Stimulated activated CD4-positive, alpha-beta T cell treated with anti-CD3 and anti-CD28 coated beads, Interleukin-2, amount 100 ng/mL, for 48 hours (primary cell): ENCODE measurements at places on chromosomes 2 and 18.

DNA sequence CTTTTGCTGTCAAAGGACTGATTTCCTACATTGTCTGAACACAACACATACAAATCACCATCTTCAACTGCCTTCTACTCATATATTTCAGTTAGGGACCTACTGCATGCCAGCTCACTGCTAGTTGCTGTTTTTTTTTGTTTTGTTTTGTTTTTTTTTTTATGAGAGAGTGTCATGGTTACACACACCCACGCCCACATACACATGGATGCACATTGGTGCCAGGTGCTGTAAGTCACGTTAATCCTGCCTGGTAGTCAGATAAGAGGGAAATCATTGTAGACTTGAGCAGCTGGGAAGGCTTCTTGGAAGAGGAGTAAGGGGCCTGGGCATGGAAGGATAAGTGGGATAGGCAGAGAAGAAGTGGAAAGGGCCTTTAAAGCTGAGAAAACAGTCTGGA, 209.9 kb downstream of the TDRD15 start:
- DNase-seq: no peak

DNA sequence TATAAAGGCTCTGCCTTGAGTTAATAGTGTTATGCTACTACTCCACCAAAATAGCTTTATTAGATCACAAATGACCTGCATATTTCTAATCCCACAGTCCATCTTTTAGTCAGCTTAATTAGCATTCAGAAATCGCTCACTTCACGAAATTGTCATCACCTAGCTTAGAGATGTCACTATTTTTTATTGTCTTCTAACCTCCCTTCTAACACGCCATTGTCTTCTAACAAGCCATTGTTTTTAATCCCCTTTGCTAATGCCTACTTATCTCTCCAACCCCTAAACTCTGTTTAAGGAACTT, 97.1 kb downstream of the EPB41L5 start:
- no peak for DNase-seq

- no peak for DNase-seq
Measured at GRCh38 chr18:58226429-58226828, 182.4 kb downstream of the NEDD4L start.

- DNase-seq: no peak
Measured at GRCh38 chr2:239769554-239770245, 255.4 kb downstream of the NDUFA10 start.

GRCh38 chr2:120352696-120353590, 7.0 kb downstream of the INHBB start:
- DNase-seq: no peak

- DNase-seq: no peak
Measured at GRCh38 chr2:130243359-130243758, 45.1 kb upstream of the TUBA3E start.

GRCh38 chr2:101790857-101791256, 93.3 kb downstream of the MAP4K4 start:
- DNase-seq: no peak

DNA sequence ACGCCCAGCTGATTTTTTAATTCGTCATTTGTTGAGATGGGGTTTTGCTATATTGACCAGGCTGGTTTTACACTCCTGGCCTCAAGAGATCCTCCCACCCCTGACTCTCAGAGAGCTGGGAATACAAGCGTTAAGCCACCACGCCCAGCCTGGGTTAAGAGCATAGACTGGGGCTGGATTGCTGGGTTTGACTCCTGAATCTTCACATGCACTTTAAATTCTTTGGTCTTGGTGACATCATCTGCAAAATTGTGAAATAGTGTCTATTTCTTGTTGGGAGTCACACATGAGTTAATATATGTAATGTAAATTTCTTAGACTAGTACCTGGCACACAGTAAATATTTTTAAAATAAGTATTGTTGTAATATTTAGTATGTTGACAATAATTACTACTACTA, 257.4 kb downstream of the DOK6 start:
- DNase-seq: no peak

DNA sequence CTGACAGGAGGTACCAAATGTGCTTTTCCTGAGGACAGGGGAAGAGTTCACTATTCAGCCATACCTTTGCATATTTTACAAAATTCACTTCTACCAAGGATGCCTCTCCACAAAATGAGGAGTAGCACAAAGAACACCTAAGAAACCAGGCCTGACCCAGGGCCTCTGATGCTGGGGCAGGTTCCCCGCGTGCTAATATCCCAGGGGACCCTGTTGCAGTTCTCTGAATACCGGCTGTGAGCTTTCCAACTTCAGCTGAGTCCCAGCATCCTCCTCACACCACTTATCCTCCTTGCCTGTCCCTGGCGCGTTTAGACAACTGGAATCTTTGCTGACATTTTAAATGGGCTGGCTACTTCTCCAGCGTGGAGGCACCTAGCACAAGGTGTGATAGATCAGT, 142.3 kb downstream of the BCL2 start:
- DNase-seq: no peak

DNA sequence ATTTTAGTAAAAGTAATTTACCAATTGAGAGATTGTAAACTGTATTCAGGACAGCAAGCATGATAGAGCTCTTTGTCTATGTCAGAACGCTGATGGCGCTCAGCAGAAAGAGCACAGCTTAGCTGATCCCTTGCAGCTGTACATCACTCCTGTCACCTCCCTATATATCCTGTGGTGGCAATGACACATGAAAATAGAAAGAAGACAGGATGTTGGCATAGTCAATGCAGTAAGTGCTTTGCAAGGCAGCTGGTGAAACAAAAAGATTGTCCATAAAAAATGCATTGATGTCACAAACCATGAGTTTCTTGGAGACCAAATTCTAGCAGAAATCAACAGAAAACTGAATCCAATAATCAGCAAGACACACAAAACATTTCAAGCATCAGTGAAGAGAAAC, 221.5 kb downstream of the RIT2 start:
- no peak for DNase-seq

DNA sequence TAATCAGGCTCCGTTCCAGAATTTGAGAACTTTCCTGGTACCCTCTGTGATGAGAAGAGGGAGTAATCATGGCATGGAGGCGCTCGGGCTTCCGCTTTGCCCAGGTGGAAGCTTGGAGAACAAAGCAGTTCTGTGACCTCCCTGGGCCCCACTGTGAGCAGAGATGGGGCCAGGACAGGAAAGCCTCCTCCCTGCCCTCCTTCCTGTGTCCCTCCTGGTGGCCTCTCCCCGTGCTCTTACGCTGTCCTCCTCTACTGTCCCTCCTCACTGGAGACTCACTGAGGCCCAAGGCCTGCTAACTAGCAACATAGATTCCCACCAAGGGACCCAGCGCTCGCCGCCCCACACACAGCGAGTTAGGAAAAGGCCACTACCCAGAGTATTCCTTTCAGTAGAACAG, 119.8 kb downstream of the MAPK4 start:
- no peak for DNase-seq

DNA sequence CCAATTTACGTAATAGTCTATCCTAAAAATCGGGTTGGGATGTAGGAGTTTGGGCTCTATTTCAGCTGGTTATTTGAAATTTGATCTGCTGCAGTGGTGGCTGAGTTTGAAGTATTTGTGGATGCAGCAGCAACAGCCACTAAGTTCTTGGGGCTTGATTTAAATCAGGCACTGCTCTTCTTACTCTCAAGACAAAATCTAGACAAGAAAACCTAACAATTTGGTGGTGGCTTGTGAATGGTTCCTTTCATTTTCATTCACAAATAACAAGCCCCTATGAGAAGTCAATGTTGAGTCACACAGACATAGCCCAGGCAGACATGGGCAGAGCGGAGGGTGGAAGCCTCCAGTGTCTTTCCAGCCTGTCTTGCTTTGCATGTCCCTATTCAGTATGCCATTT, 199.3 kb downstream of the LTBP1 start:
- no peak for DNase-seq

DNA sequence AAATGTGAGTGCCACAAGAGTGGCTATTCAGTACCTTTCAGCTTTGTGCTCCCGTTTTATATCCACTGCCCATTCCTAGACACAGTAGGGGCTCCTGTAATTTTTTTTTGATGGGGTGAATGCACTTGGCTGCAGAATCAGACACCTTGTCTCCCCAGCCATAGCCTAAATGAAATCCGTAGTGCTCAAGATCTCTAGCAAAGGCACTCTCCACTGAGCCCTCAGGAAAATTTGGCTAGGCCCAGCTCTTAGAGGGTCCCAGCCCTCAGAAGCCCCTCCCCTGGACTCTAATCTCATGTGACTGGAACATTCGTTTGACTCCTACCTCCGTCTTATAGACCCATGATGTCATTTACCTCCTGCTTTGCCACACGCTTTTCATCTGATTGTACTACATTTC, 323.9 kb downstream of the SMAD2 start:
- no peak for DNase-seq

DNA sequence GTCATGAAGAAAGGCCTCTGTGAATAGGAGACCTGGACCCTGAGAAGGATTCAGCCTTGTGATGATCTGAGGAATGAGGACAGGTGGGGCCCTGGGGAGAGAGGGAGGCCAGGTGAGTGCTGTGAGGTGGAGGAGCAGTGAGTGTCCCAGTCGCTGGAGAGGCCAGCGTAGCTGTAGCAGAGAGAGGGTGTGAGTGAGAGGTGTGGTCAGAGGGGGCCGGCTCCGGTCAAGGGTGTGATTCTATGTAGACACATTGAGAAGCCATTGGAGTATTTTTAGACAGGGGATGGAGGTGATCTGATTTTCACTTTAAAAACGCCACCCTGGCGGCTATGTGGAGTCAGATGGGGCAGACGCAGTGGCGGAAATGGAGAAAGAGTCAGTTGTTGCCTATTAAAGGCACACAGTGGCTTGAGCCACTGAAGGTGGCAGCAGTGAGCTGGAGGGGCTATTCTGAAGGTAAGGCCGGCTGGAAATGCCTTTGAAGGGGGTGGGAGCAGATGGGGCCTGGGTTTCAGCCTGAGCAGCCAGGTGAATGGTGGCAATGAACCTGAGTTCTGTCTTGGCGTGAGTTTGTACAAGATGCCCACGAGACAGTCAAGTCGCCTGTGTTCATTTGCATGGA, 55.6 kb downstream of the GREB1 start:
- DNase-seq: no peak

DNA sequence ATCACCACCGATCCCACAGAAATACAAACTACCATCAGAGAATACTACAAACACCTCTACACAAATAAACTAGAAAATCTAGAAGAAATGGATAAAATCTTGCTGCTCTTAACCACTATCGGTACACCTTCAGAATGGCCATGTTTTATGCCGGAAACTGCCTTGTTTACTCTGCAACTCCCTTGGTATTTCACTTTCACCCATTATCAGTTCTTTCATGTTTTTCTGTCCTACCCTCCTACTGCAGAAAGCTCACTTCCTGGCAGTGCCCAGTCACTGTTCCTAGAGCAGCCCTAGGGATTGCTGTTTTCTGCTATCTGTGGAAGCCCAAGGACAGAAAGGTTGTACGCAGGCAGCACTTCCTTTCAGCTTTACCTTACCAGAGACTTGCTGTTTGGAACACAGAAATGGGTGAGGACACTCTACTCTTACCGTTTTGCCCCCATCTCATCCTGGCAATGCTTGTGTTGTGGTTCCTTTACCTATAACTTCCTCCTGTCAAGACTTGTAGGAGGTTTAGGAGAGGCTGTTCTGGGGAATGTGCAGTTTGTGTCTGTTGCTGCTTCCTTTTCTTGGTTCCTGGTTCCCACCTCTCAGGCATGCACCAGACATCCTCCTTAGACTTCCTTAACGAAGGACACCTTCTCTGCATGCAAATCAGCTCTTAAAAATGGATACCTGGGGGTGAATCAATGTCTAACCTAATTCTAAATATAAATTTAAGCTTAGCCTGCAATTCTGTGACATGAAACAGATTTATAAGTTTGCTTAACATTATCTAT, 394.4 kb downstream of the SPAG16 start:
- DNase-seq: no peak

- no peak for DNase-seq
Measured at GRCh38 chr18:24609254-24609653, 148.8 kb downstream of the HRH4 start.

GRCh38 chr2:138071720-138072719, 107.7 kb downstream of the HNMT start:
- DNase-seq: no peak

- DNase-seq: no peak
Measured at GRCh38 chr2:68740400-68740914, 5.8 kb downstream of the ARHGAP25 start.

DNA sequence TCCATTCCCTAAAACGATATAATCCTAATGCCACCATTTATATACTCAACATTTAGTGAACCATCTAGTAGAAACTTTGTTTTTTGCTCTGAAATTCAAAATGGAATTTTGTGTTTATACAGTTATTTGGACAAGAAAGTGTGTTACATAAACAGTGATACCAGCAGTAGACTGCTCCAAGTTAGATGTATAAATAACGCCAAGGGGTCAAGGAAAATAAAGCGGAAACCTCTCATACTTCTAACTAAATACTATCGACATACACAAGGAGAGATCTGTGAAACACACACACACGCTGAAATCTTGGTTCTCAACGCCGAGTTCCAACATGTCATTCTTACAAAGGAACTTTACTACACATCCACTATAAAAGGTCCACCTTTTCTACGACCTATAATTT, 1.2 kb downstream of the TXNL1 start:
- DNase-seq: no peak

GRCh38 chr2:113083296-113083695, 15.5 kb downstream of the IL1F10 start:
- no peak for DNase-seq

DNA sequence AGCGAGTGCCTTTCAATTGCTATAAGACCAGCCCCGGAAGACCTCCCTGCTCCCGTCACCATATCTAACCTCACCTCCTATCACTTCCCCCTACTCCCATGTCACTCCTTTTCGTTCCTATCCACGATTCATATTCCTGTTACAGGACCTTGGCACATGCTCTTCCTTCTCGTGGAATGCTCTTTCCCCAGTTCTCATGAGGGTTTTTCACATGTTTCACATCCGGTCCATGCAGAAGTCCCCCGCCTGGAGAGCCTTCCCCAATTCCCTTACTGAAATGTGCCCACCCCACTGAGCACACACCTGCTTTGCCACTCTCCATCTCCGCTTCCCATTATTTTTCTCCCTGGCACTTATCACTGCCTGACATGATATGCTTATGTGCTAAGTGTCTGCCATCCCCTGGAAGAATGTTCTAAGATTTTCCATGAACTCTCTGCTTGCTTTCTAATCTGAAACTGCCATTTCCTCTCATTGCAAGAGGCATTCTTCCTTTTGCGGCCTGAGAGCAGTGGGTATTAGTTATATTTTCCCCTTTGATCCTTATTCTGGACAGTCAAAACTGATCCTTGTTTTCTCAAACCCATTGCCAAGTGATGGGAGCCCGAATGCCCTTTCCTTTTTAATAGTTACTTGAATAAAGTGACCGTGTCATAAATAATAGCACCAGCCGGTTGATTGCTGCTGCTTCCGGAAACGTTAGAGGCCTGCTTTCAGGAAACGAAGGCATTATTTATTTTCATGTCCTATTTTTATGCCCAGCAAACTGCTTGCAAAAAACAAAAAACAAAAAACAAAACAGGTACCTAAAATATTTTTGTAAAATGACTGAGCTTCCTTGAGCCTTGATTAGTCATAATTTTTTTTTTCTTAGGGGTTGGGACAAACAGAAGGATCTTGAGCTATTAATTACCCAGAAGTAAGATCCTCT, 127.9 kb downstream of the ZNF532 start:
- no peak for DNase-seq

GRCh38 chr18:48571639-48572384, 33.0 kb downstream of the CTIF start:
- no peak for DNase-seq
